ENCODE measurements at places on chromosomes 12 and 14.

DNA sequence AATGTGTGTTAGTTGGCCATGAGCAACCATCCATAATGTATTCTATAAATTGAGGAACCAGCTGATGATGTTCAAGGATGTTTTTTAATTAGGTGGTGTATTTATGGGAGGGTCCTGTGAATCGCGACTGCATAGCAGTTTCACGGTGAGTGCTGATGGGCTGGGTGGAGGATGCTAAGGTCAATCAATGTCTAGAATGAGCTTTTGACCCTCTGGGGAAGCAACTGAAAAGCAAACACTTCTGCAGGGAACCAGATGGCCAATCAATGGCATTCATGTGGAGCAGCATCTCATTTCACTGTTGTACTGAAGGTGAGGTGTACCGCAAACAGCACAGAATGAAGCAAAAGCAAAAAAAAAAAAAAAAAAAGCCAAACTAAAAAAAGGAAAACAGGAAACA, 676.1 kb upstream of the TMEM132C start:
- no peak for DNase-seq

GRCh38 chr12:95318071-95318545, 100.5 kb downstream of the VEZT start:
- peak; percentile 64 for DNase-seq

GRCh38 chr12:108875682-108876361, 4.1 kb upstream of the DAO start:
- no peak for DNase-seq

DNA sequence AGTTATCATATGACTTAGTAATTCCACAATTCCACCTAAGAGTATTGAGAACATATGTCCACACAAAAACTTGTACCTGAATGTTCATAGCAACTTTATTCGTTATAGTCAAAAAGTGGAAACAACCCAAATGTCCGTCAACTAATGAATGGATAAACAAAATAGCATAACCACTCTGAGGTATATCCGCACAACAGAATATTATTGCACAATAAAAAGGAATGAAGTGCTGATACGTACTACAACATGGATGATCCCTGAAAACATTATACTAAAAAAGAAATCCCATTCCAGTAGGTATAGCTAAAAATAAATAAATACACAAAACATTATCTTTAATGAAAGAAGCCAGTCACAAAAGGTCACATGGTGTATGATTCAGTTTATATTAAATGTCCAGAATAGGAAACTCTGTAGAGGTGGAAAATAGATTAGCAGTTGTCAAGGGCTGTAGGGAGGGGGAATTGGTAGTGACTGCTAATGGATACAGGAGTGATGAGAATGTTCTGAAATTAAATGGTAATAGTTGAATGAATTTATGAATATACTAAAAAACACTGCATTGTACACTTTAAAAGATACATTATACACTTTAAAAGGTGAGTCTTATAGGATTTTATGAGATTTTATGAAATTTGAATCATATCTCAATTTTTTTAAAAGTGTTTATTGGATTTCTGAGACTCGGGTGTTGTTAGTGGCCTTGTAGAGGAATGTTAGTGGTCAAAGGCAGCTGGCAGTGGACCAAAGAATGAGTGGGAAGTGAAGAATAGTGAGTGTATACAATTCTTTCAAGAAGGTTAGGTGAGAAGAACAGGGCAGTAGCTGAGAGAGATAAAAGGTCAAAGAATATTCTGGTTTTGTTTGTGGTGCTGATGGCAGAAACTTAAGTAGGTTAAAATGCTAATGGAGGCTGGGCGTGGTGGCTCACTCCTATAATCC, 36.3 kb upstream of the BAZ1A start:
- peak; percentile 10 for DNase-seq

GRCh38 chr12:63808631-63809030, 28.9 kb downstream of the RXYLT1 start:
- DNase-seq: no peak

All from AG04449 (cell line).